NCI-H774 (cell line): ENCODE measurements at places on chromosomes 11 and 22.

DNA sequence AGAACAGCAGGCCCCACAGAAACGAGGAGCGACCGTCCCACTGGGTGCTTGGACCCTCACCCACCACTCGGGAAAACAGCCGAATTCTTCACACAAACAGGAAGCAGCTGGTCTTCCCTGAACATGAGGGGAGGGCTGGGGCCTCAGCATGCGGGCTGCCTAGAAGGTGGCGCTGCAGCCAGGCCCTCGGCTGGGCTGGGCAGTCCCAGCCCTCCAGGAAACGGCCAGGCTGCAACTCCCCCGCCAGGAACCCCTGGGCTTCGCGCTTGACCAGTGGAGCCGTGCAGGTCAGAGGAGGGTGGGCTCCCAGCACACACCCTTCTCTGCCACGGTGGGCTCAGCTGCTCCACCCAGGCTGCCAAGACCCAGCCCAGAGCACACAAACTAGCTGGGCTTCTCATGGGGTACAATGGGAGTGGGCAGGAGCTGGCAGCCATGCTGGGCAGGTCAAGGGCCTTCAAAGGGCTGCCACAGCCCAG lies 29.6 kb downstream of the IGF2 start:
- no peak for DNase-seq

DNA sequence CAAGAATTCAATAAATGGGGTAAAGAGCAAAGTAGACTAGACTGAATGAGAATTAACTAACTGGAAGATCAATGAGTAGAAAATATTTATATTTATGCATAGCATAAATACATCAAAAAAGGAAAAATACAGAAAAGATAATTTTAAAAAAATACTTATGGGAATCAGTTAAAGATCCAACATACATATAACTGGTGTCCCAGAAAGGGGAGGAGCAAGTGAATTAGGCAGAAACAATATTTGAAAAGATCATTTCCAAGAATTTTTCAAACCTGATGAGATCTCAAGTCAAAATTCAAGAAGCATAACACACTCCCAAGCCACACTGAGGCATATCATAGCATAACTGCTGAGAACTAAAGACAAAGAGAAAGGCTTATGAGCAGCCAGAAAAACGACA lies 62.7 kb upstream of the SHISAL1 start:
- DNase-seq = no peak

- DNase-seq = no peak
Observed at GRCh38 chr11:66493130-66493529, 12.9 kb downstream of the DPP3 start.

DNA sequence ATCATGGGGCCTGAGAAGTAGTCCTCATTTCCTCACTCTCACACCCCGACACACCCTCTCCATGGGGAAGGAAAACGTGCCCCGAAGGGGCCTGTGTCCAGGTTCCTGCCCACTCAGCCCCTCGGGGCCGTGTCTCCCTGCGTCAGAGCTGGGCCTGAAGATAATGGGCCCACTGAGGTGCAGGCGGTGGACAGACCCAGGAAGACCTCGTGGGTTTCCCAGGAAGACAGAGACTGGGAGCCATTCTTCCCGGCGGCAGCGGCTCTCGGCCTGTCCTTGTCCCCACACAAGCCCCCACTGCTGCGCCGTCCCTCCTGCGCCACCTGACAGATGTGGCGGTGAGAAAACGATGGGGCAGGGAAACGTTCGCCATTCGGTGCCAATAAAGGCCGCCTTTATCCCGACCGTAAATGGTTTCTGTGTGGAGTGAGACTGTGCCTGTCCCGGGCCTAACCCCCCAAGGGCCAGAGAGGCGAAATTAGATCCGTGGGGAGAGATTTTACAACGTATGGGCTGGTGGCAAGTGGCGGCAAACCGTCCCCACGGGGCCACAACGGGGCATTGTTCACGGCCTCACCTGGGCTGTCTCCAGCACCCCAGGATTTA lies 89.0 kb downstream of the CDKN1C start:
- no peak for DNase-seq

- no peak for DNase-seq
Observed at GRCh38 chr11:130064596-130064995, 5.1 kb upstream of the APLP2 start.
